ENCODE measurements at places on chromosomes 7 and 10.

DNA sequence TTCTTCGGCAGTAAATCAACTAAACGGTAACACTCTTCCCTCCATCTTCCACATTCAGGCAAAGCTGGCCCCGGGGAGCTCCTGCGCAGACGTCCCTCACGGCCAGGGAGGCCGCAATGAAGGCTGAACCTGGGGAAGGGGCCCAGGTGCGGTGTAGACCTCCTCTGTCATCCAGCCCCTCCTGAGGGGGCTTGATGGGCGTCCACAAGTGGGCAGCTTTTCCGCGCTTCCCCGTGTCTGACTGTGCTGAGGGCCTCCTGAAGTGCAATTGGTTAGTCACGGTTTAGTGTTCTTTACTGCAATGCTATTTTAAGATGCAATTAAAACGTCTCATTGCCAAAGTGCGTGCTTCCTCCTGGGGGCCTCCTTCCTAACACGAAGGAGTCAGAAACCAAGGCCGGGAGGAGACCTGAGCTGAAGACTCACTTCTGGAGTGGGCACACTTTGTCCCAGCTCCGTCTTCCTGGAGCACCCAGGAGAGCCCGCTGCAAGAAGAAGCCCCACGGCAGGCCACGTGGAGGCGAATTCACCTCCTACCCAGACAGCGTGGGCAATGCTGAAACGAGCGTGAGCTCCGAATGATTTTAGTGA, 173.3 kb downstream of the ELFN1 start:
- peak; percentile 57 for DNase-seq

DNA sequence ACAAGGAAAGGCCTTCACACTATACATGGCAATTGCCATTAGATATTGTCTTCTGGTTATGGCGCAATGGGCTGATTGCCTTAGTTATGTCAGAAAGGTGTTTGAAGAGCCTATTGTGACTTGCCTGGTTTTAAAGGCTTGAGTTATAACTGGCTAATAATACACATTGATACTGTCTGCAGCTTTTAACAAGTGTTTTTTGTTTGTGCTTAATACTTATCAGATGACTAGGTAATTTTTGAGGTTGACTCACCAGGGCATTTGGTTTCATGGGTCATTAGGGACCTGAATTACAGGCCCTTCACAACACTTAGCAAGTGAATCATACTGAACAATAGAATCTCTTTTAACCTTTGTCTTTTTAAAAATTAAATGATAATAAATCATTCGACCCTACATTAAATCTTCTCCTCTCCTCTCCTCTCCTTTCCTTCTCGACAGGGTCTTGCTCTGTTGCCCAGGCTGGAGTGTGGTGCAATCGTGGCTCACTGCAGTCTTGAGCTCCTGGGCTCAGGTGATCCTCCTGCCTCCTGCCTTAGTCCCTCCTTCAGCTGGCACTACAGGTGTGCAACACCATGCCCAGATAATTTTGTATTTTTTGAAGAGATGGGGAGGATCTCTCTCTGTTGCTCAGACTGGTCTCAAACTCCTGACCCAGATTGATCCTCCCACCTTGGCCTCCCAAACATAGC, 196.3 kb downstream of the JCAD start:
- DNase-seq = no peak

GRCh38 chr10:91652364-91652763, 19.5 kb upstream of the PPP1R3C start:
- no peak for DNase-seq

GRCh38 chr10:110753462-110753861, 109.3 kb downstream of the RBM20 start:
- no peak for DNase-seq

GRCh38 chr7:118467381-118467780, 242.9 kb downstream of the ANKRD7 start:
- DNase-seq = no peak

DNA sequence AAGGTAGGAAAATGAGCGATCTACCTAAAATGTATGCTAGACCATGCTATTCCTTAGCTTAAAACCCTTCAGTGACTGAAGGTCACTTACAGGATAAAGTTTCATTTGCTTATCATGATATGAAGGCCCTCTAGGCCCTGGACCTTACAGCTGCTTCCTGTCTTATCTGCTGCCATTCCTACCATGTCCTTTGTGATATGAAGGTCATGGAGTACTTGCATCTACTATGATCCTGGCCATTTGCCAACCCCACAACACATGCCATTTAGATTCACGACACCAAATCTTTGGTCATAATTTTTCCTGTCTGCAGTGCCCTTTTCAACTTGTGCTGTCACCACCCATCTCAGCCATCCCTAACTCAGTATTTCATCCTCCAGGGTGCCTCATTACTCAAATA, 181.8 kb upstream of the MDFIC start:
- DNase-seq = no peak

Data from hypothalamus (tissue), 51 donors.